ENCODE measurements at places on chromosomes 2 and 18.

DNA sequence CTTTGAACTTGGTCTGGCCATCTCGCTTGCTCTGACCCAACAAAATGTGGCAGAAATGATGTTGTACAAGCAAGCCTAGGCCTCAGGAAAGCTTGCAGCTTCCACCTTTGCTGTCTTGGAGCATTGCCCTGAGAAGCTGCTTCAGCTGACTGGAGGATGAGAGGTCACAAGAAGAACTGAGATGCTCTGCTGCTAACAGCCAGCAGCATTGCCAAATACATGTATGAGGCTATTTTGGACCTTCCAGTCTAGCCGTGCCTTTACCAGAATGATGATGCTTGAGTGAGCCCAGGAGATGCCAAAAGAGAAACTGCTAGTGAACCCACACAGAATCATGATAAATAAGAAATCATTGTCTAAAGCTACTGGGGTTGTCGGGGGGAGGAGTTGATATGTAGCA lies 13.2 kb upstream of the ITGAV start:
- DNase-seq, result no peak

GRCh38 chr2:53543083-53543482 lies 224.5 kb upstream of the CHAC2 start:
- no peak for DNase-seq

DNA sequence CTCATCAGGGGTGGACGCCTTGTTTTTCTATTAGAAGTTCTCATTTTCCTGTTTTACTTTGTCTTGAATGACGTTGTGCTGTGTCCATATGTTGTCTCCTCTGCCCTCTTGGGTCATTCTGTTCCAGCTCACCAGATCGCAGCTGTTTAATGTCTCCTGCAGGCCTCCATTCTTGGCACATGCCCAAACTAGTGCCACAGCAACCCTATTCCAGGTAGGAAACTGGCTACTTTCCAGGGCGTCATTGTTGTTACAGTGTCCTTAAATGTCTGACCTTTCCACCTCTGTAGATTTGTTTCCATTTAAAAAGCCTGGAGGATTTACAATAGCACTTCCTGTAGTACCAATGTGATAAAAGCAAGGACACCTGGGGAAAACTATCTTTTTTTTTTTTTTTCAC lies 500.7 kb downstream of the METTL4 start:
- no peak for DNase-seq

DNA sequence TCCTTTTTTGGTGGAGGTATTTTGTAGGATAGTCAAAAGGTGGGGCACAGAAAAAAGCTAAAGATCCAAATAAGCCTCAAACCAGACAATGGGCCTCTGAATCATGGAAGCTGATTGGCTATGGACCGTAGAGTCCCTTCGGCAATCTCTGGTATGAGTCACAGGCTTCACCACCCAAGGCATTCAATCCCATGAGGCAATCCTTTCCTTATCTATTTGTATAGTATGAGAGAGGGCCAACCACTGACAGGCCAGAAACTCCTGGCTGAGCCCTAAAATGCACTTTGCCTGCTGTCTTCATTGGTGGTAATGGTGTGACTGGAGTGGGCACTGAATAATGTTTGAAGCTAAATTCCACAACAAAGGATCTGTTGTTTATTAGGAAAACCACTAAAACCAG lies 38.7 kb upstream of the MEX3C start:
- DNase-seq, result no peak

- DNase-seq, result no peak
Observed at GRCh38 chr18:33957707-33958106, 267.0 kb downstream of the NOL4 start.

DNA sequence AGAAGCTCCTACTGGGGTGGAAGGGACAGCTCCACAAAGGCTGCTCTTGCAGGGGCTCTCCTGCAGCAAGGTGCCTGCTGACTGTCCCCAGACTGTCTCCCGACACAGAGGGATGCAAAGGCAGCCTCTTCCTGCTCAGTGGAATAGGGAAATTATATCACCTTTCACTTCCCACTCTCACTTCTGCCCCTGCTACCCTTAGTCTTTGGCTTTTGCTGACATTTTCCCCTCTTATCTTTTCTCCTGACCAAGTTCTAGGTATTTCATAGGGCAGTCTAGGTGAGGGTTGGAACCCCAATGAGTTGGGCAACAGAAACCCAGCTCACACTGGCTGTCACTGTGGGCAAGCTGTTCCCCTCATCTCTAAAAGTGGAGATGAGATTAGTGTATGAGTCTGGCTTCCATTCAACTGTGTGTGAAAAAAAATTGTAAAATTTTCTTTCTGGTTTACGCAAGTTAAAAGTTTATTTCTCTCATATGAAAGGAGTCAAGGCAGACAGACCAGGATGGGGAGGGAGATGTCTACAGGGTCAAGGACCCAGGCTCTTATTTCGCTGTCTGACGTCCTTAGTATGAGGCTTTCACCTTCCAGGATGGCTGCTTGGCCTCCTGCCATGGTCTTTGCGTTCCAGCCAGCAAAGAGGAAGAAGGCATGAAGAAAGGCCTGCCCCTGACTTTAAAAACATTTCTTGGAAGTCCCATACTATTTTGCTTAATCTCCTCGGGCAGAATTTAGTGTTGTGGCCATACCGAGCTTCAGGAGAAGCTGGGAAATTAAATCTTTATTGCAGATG lies 7.5 kb upstream of the MOCOS start:
- no peak for DNase-seq

GRCh38 chr2:233059797-233060500 lies at the start of gene INPP5D:
TSS of gene INPP5D (plus strand) at chr2:233060342. CDS start at chr2:233060479, 137 bp downstream.
- peak; percentile 64 for DNase-seq

- DNase-seq, result no peak
Observed at GRCh38 chr2:216328347-216328746, 43.9 kb downstream of the MARCHF4 start.

- no peak for DNase-seq
Observed at GRCh38 chr2:230318190-230319121, 8.5 kb upstream of the SP140L start.

DNA sequence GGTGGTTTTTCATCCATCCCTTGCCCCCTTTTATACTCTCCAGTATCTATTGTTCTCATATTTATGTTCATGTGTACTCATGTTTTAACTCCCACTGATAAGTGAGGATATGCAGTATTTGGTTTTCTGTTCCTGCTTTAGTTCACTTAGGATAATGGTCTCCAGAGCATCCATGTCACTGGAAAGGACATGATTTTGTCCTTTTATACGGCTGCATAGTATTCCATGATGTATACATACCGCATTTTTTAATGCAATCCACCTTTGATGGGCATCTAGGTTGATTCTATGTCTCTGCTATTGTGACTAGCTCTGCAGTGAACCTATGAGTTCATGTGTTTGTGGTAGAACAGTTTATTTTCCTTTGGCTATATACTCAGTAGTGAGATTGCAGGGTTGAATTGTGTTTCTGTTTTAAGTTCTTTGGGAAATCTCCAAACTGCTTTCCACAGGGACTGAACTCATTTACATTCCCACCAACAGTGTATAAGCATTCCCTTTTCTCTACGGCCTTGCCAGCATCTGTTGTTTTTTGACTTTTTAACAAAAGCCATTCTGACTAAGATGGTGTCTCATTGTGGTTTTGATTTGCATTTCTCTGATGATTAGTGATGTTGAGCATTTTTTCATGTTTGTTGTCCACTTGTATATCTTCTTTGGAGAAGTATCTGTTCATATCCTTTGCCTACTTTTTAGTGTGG lies 420.2 kb downstream of the THSD7B start:
- DNase-seq, result no peak

GRCh38 chr2:109290887-109291643 lies 162.1 kb downstream of the SH3RF3 start:
- DNase-seq, result no peak

- DNase-seq, result no peak
Observed at GRCh38 chr2:147355706-147356105, 489.1 kb upstream of the ACVR2A start.

DNA sequence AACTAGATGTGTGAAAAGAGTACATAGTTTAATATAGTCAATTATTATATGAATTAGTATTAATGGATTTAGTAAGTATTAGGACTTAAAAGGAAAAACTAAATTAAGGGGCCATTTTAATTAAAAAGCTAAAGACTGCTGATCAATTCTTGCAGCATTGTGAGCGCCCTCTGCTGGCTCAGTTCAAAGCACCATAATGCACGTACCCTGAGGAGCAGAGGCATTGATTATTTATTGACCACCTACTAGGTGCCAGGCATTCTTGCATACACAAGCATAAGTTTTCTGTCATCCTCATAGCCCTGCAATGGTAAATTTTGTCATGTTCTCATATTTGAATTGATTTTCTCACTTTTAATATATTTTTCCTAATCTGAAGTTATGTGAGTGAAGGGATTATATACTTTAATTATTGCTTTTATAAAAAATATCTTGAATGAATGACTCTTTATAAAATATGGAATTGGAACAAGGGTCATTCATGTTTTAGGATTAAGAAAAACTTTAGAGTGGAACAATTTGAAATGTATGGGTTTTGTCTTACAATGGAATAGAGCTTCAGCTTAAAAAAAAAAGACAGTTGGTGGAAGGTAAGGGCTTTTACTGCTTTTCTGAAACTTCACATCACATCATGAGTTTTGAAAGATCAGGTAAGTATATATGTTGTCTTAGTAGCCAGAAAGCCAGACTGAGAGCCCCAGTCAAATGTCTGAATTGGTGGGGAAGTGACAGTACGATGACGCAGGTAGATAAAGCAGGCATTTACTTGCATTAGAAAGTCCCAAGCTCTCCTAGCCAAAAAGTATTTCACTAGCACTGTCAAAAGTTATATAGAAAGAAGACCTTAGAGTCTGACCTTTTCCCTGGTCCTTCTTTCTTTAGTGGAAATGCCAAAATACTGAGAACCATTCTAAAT lies 9.7 kb downstream of the ITGA4 start:
- DNase-seq, result peak; percentile 55

DNA sequence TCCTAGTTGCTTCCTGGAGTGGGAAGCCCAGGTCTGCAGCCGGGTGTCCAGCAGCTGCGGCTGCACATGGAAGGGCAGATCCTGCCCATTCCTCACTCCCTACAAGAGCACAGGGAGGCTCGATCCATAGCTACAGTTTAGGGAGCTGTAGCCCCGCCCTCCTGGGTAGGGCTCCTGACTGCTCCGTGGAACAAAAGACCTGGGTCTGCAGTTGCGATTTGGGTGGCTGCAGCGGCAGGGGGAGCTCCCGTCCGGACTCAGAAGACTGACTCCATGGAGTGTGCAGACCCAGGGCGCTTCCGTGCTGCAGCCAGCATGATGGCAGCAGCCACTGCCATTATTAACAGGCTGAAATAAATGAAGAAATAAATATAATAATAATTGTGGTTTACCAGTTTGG lies 157.3 kb downstream of the CTNNA2 start:
- no peak for DNase-seq

GRCh38 chr2:239465017-239466001 lies 64.5 kb upstream of the HDAC4 start:
- no peak for DNase-seq
